ENCODE measurements at places on chromosomes 2 and 18.

GRCh38 chr2:210647151-210647550 is 90.8 kb downstream of the CPS1 start:
- no peak for DNase-seq

GRCh38 chr2:158934170-158934569 is 34.3 kb upstream of the TANC1 start:
- no peak for DNase-seq

DNA sequence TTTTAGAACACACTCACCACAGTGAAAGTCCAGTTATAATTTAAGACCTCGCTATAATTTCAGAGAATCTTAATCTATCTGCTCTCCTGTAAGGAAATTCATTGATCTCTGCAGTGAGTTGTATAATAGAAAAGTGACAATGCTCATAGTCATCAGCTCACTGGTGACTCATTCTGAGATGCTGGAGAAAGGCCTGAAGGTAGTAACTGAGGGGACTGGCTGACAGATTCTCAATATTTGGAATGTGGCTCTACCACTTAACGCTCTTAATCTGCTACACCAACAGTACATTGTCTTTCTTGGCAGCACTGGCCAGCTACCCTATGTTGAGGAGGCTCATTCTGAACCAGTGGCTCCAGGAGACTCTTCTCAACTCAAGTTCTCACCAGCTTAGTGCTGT is 246.1 kb downstream of the RPRM start:
- DNase-seq = no peak

DNA sequence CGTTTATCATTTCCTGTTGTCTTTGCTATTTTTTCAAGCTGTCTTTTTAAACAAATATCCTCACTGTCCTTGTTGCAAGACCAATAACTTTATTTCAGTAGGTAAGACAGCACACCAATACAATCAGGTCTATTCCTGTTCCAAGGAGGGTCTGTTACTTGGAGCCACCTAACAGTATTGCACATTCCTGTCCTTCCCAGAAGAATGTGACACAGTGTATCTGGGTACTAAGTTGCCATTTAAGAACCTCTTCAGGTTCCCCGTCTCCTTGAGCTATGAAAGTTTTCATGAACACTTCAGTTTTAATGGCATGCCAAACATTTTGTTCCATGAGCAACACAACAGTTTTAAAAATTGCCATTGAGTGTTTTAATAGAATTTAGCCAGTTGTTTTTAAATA is 138.9 kb upstream of the CAVIN2 start:
- no peak for DNase-seq

DNA sequence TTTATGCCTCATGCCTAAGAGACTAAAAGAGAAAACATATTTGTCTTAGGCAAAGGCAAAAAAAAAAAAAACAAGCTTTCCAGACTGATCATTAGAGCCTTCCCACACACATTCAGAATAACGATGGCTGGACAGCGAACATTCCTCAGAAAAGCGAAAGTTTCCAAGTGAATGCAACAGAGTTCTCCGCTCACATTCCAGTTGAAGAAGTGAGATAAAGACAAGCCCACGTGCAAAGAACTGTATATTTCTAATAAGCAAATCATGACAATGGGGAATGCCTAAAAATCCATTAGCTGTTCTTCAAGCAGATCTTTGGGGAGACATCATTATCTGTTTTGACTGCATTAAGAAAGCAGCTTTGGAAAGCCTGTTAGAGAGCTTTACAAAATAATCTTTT is 347.9 kb downstream of the METTL4 start:
- no peak for DNase-seq

DNA sequence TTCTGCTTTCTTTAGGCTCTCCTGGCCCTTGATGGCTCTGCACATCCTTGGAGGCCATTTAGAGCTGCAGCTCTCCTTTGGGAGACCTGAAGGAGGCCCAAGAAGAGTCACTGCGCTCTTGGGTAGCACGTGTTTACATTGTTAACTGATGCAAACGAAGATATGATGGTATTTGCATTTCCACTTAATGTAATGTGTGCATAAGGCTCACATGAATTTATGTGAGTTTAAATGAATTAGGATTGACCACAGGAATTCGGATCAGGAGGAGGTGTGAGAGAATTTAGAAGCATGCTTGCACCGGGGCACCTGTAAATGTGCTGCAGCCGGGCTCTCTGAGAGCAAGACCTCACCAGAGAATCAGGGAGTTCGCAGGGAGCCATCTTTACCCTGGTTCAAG is 7.5 kb downstream of the SH3RF3 start:
- DNase-seq = no peak

DNA sequence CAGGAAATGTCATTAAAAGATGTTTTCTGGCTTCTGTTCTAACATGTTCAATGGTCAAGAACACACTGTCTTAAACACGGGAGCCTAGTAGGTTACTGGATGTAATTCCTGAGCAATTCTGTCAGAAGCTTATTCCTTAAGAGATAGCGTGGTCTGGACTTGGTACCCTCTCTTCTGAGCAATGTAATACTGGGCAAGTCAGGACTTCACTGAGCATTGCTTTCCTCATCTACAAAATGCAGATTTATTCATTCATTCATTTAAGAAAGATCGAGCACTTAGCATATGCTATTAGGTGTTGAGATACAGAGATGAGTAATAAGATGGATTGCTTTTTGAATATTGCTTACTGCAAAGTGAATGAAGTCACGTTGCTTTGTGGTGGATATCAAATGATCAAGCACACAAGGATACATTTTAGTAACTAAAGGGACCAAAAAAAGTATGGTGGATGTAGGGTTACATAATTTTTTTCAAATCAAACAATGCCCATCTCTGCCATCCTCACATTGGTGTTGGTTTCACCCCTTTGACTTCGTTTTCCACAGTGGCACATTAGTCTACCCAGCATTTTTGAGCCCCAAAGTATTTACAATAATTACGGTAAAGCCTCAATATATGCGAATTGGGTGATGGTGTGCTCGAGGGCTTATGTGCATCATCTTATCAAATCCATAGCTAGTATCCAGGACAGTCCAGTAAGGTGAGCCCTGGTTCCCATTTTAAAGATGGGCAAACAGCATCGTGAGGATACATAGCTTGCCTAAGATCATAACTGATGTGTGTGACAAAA is 65.3 kb downstream of the ZC3H6 start:
- DNase-seq = no peak

DNA sequence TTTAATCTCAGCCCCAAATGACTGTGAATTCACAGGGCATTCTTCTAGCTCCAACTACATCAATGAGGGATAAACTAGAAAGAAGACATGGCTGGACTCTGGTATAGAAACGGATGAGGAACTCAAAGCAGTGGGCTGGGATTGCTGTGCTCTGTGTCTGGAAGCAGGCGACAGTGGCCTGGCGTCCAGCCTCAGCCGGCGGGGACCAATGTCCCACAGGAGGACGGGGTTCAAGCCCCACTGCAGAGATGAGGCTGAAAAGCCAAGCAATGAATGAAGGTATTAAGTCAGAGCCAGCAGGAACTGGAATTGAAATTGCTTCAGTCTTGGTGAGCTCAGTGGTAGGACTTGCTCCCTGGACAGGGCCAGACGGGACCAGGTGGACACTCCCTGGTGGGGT is 24.3 kb upstream of the BOK start:
- DNase-seq = no peak

- no peak for DNase-seq
Measured at GRCh38 chr2:197195518-197195917, 115.1 kb downstream of the ANKRD44 start.
